ENCODE measurements at places on chromosomes 12 and 14. TPM values are rescaled to one million over a fixed set of nuclear protein-coding genes. Genes with fewer than 3 reads are reported as not detected.

HRK gene
- polyA plus RNA-seq, result 0.10 TPM

C12orf54 gene
- 2.7 TPM for polyA plus RNA-seq

SLC17A8 gene
- polyA plus RNA-seq, result not detected

GRCh38 chr14:49820176-49820575 is 32.4 kb downstream of the NEMF start:
- peak; percentile 22 for DNase-seq

- DNase-seq, result no peak
These were observed 202.6 kb upstream of the AVPR1A start for GRCh38 chr12:63353559-63353958.

DNA sequence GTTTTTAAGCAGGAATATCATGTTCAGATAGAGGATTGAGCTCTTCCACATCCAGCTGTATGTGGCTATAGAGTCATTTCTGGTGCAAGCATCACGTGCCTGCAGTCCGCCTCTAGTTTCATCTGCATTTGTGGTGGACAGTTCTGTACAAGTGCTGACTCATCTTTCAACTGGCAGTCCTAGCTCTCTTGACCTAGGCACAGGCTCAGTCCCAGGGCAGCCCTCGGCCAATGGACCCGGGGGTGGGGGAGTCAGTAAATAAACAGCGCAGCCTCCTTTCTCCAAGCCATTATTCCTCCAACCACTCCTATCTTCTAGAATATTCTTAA is 41.8 kb upstream of the FRMD6 start:
- DNase-seq, result peak; percentile 46

GRCh38 chr12:21500786-21501257 is 613 bp downstream of the RECQL start:
- DNase-seq, result no peak

- DNase-seq, result no peak
These were observed 193.4 kb upstream of the AMIGO2 start for GRCh38 chr12:47273191-47273626.
